ENCODE measurements at places on chromosomes 2 and 18.
A peak's percentile ranks its signal among the peaks of the same experiment; 100 is the strongest.

- no peak for DNase-seq
Observed at GRCh38 chr2:173669271-173669853, 295.8 kb downstream of the SP3 start.

- no peak for DNase-seq
Observed at GRCh38 chr2:3284657-3285630, 92.7 kb downstream of the EIPR1 start.

DNA sequence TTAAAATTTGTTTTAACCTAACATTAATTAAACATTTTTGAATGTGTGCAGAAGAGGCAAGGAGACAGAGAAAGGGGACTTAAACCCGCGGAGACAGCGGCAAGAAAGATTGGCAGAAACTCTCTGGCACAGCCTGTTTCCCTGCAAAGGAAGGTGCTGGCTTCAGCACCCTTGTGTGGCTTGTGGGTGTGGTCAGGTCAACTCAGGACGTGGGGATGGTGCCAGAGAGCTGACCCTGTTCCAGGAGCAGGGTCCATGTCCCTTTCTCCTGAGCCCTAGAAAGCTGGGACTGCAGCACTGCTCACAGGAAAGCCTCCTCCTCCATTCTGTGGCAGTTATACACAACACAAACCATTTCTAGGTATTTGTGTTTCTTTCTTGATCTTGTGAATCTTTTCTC is 176.2 kb upstream of the ST6GAL2 start:
- DNase-seq: no peak

DNA sequence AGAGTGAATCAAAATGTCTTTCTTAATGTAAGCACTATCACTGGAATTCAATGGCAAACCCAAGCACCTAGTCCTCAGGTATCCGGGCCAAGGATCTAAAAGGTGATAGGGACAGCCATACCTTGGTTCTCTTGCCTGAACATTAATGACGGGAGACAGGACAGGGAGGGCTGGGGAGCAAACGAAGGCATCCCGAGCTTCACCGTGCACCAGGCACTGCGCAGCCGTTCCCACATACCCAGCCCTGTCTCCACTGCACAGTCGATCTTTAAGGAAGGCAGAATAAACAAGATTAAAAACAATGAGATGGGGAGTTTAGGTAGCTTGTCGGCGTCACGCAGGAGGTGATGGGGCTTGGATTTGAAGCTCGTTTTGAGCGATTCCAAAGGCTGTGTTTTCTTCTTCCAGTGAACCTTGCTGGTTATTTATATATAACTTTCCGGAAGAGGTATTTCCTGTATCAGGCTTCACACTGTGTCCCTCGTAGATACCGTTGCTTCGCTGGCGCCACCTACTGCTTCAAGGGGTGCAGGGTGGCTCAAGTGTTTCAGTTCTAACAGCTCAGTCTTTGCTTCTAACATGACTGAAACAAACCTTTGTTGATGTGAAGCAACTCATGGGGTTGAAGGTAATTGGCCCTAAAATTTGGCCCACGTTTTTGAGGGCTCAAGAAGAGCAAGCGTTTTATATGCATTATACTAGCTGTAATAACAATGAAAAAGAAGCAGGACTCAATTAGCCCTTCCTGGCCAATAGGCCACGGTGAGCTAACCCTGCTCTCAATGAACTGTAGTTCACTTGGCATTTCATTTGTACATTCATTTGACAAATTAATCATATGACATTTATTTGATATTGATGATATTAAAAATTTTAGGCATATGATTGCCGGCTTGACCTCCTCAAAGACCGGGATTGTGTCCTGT is 77.4 kb downstream of the DCDC2C start:
- no peak for DNase-seq

DNA sequence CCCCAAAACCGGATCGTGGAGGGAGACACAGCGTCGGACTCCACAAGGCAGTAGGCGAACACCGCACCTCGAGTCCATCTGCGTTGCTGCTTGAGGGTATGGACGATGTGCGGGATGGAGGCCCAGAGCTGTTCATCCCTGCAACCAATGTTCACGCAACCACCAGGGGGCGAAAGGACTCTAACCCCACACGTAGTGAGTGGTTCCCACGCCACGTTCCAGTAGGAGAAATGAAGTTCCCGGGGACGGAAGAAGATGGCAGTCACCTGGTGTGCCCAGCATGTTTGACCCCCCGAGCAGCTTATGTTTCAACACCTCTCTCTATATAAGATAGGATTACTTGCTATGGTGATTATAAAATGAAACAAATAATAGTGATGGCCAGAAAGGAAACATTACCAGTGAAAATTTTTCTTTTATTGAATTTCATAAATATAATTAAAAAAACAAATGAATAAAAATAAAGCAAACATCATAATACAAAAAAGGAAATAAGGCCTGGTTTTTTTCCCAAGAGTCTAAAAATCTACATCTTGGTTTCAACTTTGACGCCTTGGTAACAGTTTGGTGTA is 184.3 kb downstream of the SH3BP4 start:
- DNase-seq: peak; percentile 30

DNA sequence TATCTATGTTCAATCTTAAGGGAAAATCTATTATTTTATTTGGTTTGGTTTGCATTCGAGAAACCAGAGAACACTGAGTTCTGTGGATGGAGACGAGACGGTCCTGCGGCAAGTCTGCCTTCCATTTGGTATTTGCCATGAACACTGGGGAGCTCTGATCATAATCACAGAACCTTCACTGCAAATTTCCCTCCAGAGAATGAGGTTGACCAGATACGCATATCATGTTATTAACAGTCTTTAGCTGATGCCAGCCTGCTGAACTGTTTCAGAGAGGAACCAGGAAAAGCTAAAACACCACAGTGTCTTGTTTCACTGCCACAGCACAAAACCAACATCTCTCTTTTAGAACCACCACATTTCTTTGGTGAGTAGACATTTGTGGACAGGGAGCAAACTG is 269.4 kb upstream of the AGAP1 start:
- no peak for DNase-seq

DNA sequence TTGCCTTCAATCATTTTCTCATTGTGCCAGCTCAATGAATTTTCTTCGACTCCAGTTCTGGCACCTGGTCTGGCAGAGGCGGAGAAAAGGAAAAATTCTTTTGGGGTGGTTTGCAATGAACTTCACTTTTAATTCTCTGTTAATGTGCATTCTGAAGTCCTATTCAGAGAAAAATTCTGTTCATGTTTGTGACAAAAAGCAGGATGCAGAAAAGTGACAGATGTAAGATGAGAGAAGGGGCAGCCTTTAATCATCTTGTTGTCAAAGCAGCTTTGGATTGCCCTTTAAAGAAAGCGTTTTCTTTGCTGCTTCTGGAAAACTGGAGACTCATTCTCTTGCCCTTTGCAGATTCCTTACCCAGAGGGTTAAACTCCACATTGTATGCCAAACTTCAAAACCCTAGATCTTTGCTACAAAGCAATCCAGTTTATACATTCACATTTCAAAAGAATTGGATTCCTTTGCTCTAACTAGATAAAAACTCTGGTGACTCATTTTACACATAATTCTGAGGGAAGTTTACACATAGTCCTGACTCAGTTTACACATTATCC is 94.6 kb upstream of the CAVIN2 start:
- DNase-seq: no peak

GRCh38 chr2:174761837-174762236 is 2.4 kb downstream of the CHRNA1 start:
- no peak for DNase-seq

DNA sequence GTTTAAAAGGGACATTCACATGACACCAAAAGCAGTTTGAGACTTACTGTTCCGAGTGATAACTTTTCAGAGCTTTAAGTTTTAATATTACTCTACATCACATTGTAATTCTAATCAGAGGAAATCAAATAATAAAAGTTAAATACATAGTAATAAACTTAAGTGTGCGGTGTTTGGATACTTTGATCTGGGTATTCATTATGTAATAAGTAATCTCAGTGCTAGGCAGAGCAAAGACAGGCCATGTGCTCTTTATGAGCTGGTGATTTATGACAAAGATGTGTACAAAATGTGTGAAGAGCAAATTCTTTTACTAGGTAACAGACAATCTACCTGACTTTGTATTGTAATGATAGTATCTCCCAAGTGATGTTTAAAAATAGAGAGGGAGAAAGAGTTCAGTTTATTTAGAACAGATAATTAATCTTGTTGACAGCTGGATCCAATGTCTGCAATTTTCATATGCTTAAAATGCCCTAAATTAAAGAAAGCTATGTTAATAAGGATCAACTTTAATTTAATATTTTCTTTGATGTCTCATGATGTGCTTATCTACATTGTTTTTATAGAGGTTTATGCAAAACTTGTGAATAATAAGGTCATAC is 4.4 kb downstream of the CFAP221 start:
- no peak for DNase-seq

DNA sequence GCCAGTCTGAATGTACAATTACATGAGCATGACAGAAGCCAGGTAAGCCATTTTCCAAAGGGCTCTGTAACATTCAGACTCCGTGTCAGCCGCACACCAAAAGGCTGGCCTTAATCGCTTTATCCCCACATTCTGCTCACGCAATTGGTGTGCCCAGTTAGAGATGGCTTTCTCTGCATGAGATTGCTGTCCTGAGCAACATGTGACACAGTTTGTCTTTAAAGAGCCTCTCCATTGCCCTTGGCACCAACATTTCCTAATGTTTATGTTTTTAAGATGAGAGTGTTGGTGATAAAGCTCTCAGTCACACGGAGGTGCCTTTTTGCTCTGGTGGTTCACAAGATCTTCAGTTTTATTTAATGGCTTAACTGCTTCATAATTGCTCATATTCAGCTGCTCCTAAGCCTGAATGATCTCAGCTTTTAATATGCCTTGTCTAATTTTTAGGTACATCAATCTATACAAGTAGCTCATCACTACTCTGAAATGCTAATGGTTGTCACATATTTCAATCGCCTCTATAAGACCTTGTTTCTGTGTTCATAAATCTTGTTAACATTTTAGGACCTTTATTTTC is 164.8 kb upstream of the ACVR2A start:
- no peak for DNase-seq

DNA sequence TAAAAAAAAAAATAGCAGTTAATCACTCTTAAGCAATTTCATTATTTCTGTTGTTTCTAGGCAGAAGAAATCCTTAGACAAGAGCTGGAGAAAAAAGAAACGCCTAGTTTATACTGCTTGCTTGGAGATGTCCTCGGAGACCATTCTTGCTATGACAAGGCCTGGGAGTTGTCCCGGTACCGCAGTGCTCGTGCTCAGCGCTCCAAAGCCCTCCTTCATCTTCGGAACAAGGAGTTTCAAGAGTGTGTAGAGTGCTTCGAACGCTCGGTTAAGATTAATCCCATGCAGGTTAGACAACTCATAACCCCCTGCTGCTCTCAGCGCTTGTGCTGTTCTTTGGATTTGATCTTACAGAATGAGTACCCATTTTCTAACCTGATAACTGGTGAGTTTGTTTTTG is 130.4 kb downstream of the TTC27 start:
- no peak for DNase-seq

DNA sequence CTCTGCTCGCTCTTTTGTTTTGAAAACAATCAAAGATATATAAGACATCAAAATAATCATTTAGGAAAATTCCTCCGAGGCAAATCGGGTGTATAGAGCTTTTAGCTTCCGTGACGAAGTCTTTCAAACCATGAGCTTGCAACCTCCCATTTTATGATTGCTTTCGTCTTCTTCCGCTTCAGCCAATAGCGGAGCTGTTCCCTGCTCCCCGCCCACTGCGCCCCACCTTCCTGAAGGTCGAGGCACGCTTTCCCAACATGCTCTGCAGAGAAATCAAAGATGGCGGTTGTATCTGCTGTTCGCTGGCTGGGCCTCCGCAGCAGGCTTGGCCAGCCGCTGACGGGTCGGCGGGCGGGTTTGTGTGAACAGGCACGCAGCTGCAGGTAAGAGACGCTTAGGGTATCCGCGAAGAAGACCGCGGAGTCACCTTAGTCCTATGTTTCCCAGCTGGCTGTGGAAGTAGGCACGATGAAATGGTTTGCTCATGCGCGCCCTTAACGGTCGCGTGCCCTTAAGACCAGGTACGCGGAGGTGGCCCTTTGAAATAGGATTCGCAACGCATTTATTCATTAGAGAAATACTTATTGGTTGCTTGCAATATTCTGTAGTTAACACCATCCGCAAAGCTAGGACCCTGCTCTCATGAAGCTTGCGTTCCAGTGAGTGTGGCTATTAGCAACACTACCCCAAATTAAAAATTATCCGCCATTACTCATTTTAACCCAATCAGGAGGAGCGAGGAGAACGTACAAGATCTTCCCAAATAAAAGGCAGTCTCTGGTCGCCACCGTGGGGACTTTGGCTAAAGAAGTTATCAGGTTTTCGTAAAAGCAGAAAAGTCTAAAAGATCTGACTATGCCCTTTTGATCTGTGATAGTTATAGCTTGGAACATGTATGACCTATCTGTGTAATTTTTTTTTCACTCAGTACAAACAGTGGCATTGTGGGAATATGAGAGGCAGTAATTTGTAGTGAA is at the start of gene PTCD3:
Gene PTCD3 (plus strand): TSS at position 267 of the 977 bp plus-strand sequence. CDS start 13 bp downstream, at position 280.
- peak; percentile 84 for DNase-seq

- DNase-seq: no peak
Observed at GRCh38 chr2:68411397-68412126, 46.5 kb downstream of the PLEK start.

GRCh38 chr2:240287011-240287410 is 146.6 kb upstream of the OTOS start:
- no peak for DNase-seq
